ENCODE measurements at places on chromosomes 4 and X.

DNA sequence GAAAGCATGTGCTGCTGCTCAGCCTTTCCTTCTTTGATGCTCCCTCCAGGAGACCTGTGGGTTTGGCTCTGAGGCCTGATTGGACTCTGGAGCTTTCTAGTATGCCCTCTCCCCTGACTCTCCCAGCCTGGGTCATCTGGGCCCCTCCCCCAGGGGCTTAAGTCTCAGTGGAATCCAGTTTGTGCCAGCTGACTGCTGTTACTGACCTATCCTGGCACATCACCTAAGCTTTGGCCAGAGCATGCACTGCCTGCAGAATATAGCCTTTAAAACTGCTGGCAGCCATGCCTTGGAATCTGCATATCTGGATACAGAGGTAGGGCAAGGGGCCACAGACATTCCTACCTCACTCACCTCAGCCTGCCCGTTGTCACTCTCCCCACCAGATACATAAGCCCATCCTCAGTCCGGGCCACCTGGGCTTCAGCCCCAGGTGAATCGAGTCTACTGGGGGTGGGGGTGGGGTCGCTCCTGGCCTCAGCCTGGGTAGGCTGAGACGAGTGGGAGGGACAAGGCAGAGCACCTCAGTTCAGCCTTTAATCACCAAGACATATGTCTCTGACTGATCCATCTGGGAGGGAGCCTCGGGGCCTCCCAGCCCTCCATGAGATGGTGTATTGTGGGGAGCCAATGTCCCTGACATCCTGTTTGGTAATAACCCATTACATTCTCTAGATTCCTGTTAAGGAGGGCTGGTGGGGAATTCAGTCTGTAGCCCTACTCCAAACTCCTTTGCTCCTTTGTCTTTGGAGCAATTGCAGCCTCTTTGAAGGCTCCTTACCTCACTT is 61.2 kb downstream of the STARD8 start:
- peaks cover 4% of the 10 kb centered on the region for H3K4me1 ChIP-seq
- no peaks in the 10 kb centered on the region for H3K27me3 ChIP-seq
- no peak overlapping the region for H3K27ac ChIP-seq

GRCh38 chr4:973431-974397 is at the start of gene DGKQ:
TSS of gene DGKQ (minus strand) at chr4:973569. CDS start at chr4:973482, 87 bp downstream.
- peak within 1 kb of the TSS; percentile 48 for H3K4me3 ChIP-seq
- no peaks in the 10 kb centered on the region for H3K36me3 ChIP-seq
- peaks cover 3% of the 10 kb centered on the region for H3K27me3 ChIP-seq
- H3K4me1 ChIP-seq = no peaks in the 10 kb centered on the region

DNA sequence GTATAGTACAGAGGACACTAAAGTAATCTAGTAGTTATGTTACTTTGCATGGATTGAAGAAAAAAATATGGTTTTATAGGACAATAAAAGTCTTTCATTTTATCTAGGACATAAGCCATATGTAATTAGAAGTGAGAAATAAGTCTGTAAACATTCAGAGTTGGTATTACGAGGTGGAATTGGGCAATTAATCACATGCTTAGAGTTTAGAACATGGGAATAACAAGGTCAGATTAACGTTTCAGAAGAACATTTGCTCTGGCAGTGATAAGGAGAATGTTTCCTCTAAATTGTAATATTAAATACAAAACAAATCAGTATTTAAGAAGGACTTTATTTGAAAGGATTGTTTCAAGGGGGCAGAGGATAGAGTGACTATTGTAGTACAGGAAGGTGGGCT is 15.6 kb upstream of the SULT1E1 start:
- no peak overlapping the region for H3K27ac ChIP-seq
- H3K4me3 ChIP-seq = no peak overlapping the region
- H3K4me1 ChIP-seq = no peaks in the 10 kb centered on the region
- H3K27me3 ChIP-seq = no peaks in the 10 kb centered on the region

DNA sequence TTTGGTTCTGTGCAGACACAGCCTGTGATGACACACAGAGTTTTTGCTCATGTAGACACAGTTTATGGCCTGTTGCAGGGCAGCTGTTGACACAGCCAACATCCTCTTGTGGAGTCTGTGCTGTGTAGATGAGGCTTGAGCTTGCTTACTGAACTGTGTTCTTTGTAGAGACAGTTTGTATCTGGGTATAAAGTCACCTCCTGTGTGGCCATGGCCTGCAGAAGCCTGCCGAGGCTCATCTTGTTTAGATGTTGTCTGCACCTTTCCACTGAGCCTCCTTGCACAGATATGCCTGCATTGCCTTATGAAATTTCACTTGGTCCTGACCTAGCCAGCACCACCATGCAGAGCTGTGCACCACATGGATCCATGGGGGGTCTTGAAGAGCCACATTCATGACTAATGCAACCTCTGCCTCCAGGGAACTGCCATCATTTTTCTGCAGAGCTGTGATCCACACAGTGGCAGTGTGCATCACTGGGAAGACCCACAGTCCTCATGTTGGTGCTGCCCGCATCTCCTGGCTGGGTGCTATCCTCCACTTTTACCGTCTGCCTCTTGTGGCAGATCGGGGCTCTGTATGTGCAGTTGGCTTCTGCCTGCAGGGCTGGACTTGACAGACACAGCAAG is 198.0 kb upstream of the MAMLD1 start:
- H3K4me1 ChIP-seq = no peaks in the 10 kb centered on the region
- no peaks in the 10 kb centered on the region for H3K27me3 ChIP-seq
- H3K27ac ChIP-seq = no peak overlapping the region
- H3K36me3 ChIP-seq = no peaks in the 10 kb centered on the region

DNA sequence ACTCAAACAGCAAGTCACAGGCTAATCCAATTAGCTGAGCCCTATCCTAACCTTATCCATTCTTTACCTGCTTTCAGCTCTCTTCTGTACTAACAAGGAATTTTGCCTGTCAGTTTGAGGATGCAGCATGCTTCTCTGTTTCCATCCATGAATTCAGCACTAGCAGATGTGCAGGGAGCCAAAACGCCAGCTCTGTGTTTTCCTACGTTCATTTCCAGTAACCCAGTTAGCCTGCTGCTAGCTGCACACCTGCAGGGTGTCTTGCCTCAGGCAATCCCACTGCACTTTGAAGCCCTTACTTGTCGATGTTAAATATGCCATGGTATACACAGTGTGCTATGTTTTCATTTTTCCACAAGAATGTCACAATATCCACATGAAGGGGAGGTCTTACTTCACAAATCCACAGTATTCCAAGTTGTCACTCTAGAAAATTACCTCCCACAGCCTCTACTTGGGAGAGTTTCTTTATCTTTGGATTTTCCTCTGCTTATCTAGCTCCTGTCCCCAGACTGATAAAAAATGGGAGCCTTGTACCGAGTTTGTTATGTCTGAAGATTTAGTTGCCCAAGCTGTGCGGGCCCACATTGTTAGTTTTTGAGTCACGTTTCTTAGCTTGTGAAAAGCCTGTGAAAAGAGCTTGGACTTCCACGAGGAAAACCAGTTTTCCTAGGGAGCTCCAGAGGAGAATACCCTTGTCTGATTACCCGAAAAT is 127.6 kb upstream of the HHIP start:
- no peak overlapping the region for H3K4me3 ChIP-seq
- H3K27ac ChIP-seq = no peak overlapping the region
- no peaks in the 10 kb centered on the region for H3K27me3 ChIP-seq
- no peak for DNase-seq
- H3K4me1 ChIP-seq = no peaks in the 10 kb centered on the region
- no peaks in the 10 kb centered on the region for H3K36me3 ChIP-seq

GRCh38 chr4:124868495-124868894 is 156.0 kb upstream of the ANKRD50 start:
- no peak overlapping the region for H3K27ac ChIP-seq
- no peaks in the 10 kb centered on the region for H3K36me3 ChIP-seq
- no peaks in the 10 kb centered on the region for H3K4me1 ChIP-seq
- H3K27me3 ChIP-seq = no peaks in the 10 kb centered on the region

DNA sequence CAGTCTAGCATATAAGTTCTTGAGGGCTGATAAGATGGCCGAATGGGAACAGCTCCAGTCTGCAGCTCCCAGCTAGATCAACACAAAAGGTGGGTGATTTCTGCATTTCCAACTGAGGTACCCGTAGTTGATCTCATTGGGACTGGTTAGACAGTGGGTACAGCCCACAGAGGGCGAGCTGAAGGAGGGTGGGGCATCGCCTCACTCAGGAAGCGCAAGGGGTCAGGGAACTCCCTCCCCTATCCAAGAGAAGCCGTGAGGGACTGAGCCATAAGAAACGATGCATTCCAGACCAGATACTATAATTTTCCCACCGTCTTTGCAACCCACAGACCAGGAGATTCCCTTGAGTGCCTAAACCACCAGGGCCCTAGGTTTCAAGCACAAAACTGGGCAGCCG is 109.0 kb downstream of the RPS6KA6 start:
- no peaks in the 10 kb centered on the region for H3K27me3 ChIP-seq
- no peak for DNase-seq
- H3K36me3 ChIP-seq = peaks cover 10% of the 10 kb centered on the region
- no peaks in the 10 kb centered on the region for H3K4me1 ChIP-seq

- no peaks in the 10 kb centered on the region for H3K36me3 ChIP-seq
- H3K27me3 ChIP-seq = no peaks in the 10 kb centered on the region
- H3K4me1 ChIP-seq = no peaks in the 10 kb centered on the region
- H3K4me3 ChIP-seq = no peak overlapping the region
- DNase-seq = no peak
Measured at GRCh38 chr4:7662507-7662846, 227.7 kb upstream of the PSAPL1 start.

- no peak overlapping the region for H3K4me3 ChIP-seq
- DNase-seq = no peak
- no peaks in the 10 kb centered on the region for H3K27me3 ChIP-seq
- H3K36me3 ChIP-seq = no peaks in the 10 kb centered on the region
- H3K4me1 ChIP-seq = no peaks in the 10 kb centered on the region
Measured at GRCh38 chr4:89733946-89734345, 103.0 kb downstream of the SNCA start.

GRCh38 chrX:69125094-69125493 is 40.2 kb downstream of the PJA1 start:
- no peak overlapping the region for H3K4me3 ChIP-seq
- peaks cover 4% of the 10 kb centered on the region for H3K36me3 ChIP-seq
- peaks cover 2% of the 10 kb centered on the region for H3K27me3 ChIP-seq
- H3K4me1 ChIP-seq = no peaks in the 10 kb centered on the region
- no peak for DNase-seq
- H3K27ac ChIP-seq = no peak overlapping the region

DNA sequence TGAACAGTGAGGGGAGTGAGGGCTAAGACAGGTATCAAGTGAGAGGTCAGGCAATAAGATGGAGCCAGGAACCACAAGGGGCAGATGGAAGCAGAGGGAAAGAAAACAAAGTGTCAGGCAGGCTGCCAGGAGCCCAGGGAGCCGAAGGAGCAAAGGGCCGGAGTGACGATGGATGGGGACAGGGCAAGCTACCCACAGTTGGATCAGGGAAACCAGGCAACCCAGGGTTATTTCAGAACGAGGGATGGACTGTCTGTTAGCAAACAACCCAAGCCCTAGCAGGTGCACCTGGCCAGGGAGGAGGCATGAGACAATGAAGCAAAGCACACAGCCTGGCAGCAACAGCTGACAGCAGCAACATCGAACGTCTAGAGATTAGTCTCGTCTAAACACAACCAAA is 39.2 kb downstream of the SEL1L3 start:
- DNase-seq = no peak
- H3K27me3 ChIP-seq = no peaks in the 10 kb centered on the region
- no peak overlapping the region for H3K4me3 ChIP-seq

GRCh38 chr4:114334884-114335330 is 263.7 kb upstream of the UGT8 start:
- H3K36me3 ChIP-seq = no peaks in the 10 kb centered on the region
- H3K27me3 ChIP-seq = no peaks in the 10 kb centered on the region
- H3K4me3 ChIP-seq = no peak overlapping the region

Data from H9 (cell line).